ENCODE measurements at places on chromosomes 1 and 21.

DNA sequence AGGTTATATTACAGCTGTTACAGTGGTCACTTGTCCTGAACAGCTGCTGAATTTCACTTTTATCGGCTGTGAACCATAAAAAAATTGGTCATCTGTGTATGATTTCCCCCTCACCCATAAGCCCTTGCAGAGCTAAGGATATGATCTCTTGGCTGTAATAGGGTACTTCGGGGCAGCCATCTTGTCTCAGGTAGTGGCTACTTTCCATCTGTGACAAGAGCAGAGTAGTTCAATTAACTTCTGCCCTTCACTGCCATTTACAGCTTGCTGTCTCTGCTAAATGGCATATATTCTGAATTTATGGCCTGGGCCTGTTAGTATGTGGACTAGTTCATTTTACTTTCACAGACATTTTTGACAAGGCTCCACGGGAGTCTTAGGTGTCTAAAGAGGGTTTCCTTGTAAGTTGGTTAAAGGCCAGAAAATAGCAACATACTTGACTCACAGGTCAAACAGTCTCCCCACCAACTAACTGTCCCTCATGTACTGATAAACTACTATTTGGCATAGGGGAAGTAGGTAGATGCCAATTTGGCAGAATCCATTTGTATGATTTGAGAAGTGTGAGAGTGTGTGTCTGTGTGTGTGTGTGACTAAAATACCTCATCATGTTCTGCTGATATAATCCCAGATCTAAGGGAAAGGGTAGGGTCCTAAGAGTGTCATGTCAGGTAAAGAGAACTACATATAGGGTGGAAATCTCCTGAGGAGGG lies 151.6 kb downstream of the KCTD3 start:
- no peak for DNase-seq

- DNase-seq = no peak
Measured at GRCh38 chr1:9946315-9946714, 3.0 kb downstream of the NMNAT1 start.

DNA sequence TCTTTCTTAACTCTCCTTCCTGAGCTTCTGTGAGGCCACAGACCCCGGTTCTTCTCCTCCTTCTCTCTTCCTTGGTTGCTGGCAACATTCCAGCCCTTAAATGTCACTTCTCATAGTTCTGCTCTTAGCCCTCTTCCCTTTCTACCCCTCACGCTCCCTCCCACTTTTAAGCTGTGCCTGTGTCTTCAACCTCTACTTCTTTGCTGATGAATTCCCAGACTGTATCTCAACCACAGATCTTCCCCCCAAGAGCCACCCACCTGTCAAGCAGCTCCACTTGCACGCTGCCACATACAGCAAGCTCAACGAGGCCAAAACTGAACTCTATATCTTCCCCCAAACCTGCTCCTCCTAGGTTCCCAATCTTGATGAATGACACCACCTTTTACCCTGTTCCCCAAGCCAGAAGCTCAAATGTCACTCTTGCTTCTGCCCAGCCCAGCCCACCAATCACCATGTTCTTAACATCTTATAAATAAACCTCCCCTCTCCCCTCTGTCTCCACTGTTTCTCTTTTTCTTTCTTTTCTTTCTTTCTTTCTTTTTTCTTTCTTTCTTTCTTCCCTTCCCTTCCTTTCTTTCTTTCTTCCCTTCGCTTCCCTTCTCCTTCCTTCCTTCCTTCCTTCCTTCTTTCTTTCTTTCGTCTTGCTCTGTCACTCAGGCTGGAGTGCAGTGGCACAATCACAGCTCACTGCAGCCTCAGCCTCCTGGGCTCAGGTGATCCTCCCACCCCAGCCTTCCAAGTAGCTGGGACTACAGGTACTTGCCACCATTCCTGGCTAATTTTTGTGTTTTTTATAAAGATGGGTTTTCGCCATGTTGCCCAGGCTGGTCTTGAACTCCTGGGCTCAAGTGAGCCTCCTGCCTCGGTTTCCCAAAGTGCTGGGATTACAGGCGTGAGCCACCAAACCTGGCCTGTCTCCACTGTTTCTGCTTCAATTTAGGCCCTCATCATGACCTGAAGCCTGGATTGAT lies 19.8 kb upstream of the PTP4A2 start:
- DNase-seq = no peak

DNA sequence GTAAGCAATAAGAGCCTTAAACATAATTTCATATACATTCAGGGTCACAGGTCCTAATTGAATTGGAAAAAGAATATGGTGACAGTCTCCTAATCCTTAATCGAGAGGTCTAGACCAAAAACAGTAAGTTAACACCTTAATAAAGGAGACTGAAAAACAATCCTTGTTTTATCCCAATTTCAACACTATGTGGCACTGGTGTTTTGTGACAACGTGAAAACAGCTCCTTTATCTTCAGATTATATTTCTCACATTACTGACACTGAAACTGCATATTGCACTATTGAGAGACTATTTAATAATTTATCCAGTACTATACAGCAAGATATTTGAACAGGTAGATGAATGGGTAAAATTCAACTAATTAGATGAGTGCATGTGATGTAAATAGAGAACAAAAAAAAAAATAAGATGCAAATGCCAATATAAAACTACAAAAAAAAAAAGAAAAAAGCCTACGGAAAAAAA lies 34.1 kb downstream of the TP53BP2 start:
- no peak for DNase-seq

- DNase-seq = no peak
Measured at GRCh38 chr1:115332813-115333608, 5.0 kb downstream of the NGF start.

GRCh38 chr1:235958021-235958420 lies 91.3 kb upstream of the LYST start:
- DNase-seq = no peak

DNA sequence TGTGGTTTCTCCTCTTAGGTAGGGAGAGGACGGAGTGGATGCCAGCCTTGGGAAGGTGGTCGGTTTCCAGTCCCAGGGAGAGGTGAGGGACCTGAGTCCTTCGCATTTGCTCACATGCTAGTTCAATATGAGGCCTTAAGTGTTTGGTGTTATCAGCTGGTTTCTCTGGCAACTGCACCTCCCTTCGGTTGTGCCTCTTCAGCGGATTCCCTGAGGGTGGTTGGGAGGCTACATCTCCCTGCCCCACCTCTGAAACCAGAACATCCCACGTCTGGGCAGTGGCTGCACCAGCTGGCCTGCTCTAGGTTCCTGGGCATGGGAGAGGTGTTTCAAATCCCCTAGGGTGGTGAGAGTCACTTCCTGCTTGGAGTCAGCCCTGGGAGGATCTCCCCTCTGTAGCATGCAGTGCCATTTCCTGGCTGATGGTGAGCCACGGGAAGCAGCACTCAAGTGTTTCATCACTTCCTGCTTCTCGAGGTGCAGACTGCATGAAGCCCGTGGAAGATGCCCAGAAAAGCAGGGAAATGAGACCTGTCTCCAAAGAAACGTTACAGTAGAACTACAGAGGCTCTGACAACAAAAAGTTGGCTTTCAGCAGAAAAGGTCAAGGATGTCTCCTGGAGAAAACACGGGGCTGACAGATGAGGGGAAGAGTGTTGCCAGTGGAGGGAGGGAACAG lies 4.5 kb downstream of the TMEM125 start:
- no peak for DNase-seq

- no peak for DNase-seq
Measured at GRCh38 chr1:229192853-229193252, 78.1 kb upstream of the RAB4A start.

- DNase-seq = no peak
Measured at GRCh38 chr21:15928196-15928595, 198.4 kb downstream of the USP25 start.

DNA sequence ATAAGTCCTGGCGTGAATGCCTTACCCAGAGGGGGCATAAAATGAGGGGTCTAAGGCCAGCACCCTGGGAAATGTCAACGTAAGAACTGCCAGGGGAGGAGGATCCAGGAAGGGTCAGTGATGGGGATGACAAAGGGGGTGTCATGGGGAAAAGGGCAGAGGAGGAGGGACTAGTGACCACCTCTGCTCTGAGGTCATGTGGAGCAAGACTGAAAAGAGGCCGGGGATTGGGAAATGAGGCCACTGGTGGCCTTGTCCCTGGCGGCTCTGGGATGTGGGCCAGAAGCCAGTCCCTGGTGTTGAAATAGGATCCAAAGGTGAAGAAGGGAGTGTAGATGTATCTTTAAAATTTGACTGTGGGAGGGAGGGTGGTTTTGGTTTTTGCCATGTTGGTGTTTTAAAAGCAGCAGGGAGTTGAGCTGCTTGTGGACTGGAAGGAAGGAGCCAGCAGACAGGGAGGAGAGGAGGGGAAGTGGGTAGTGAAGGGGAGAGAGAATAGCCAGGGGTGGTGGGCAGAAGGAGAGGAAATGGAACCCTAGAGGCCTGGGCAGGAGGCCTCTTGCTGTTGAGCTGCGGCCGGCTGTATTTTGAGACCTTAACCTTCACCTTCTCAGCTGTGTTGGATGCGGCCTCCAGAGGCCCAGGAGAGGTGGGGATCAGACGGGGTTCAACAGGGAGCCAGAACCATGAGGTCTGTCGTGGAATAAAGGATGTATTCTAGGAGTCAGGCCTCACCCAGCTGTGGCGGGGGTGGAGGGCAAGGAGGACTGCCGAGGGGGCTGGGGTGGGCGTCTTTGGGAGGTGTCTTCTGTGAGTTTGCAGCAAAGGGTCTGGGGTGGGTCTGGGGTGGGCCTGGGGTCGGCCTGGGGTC lies 92.5 kb downstream of the DHRS3 start:
- DNase-seq = no peak

DNA sequence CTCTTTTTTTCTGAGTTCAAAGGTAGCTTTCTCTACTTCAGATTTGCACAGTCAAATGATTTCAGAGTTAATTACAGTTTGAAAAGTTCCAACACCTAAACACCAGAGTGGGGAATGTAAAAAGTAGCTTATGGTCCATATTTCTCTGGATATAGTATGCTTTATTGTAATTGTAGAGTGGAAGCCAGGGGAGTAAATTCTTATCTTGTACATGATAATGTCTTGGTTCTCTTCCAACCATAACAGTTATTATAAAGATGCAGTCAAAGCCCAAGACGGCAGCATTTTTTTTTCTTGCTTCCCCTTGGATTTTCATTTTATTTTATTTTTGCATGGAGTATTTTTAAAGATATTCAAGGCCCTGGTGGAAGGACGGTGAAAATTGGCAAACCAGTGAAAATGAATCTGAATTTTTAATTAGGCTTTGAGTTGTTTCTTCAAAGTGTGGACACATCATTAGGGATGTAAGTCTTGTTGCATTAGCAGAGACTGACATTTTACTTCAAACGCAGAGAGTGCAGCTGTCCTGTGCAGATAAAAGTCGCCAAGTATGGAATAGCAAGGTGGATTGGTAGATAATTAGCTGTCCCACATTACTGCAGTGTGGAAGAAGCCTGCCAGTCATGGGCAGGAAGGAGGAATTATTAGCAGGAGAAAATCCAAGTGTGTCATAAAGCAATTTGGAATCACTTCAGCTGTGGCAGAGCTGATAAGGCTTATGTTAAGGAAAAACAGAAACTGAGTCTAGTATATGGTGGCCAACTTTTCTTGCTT lies 11.3 kb downstream of the CACHD1 start:
- DNase-seq = no peak

GRCh38 chr21:45365608-45366241 lies 39.2 kb upstream of the COL18A1 start:
- DNase-seq = no peak

GRCh38 chr1:150233359-150234308 lies 2.3 kb downstream of the ANP32E start:
- DNase-seq = no peak

DNA sequence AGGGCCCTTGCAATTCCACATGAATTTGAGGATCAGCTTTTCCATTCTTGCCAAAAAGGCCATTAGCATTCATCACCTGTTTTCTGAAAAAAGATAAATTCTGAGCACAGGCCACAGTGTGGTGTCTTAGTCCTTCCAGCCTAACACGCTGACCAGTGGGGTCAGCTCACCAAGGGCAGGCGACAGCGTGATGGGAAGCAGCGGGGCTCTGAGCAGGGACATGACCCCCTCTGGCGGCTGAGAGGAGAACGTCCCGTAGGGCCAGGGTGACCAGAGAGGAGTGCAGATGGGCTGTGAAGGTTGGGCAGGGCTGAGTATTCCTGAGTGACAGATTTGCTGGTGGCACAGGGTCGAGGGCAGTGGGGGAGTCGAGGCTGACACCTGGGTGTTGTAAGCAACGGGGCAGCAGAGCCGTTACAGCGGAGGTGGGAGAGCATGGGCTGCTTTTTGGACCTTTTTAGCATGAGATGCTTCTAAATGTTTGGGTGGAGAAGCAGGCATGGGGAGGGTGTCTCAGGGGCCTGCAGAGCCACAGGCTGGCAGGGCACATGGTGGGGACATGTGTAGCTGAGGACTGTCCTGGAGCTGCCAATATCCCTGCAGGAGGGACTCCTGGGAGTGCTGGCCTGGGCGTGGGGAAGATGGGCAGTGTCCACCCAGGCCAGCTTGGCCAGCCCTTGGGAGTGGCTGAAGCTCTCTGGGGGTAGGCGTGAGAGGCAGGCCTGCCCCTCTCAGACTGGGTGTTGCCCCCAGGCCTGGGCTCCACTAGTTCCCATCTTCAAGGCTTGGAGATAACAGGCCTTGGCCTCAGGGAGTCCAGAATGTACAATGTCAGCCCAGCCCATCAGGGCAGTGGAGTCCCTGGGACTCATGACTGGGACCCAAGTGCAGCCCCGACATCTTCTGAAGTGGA lies 8.6 kb upstream of the CALML6 start:
- DNase-seq = peak; percentile 73

GRCh38 chr1:95168028-95168427 lies 50.9 kb downstream of the TLCD4 start:
- no peak for DNase-seq

GRCh38 chr1:166083887-166084286 lies 82.9 kb downstream of the FAM78B start:
- DNase-seq = no peak

- no peak for DNase-seq
Measured at GRCh38 chr1:113835686-113836290, 23.5 kb upstream of the RSBN1 start.

DNA sequence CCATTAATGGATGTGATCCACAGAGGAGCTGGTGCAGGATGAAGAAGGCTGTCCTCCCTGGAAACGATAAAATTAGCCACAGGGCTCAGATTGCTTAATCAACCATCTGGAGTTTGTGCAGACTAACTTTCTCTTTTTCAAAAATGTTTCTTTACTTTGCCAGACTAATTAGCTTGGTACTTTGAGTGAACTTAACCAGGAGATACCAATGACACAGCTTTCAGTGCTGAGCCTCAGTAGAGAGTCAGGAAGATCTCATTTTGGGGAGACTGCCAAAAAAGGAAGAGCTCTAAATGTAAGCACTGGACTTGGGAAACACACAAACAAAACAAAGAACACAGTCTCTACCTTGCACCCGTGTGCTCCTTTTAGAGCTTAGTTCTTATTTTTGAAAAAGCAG lies 248.1 kb upstream of the DEPDC1 start:
- DNase-seq = no peak

GRCh38 chr1:14442669-14443068 lies 155.8 kb upstream of the KAZN start:
- DNase-seq = no peak
